COR-L47 (cell line): ENCODE measurements at places on chromosomes 2 and 18.
A peak's percentile ranks its signal among the peaks of the same experiment; 100 is the strongest.

DNA sequence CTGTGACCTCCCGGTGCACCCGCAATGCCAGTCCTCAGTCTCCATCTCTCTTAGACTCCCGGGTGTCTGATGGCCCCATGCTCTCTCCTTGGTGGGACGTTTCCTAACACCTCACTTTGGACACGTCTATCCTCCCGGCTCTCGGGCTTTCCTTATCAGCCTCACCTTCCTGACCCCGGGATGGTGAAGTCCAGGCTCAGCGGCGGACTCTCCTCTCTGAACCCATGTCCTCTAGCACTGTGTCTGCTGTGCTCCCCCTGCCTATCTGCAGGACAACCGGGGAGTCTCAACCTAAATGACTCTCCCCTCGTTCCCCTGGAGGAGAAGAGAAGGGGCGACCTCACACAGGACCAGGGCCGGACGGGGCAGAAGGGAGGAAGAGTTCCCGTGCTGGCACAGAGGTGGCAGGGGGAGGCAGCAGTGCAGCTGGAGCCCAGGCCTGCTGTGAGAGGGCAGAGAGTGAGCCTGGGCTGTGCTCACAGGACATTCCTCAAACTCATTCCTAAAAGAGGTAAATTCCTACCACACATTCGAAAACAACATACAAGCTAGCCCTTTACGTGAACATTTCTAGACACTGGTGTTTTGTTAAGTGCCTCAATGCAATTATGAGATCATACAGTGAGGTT, 41.9 kb downstream of the MBP start:
- DNase-seq: peak; percentile 71

GRCh38 chr2:216366777-216367471, 5.4 kb downstream of the MARCHF4 start:
- no peak for DNase-seq

- DNase-seq: no peak
Measured at GRCh38 chr18:35524226-35524625, 26.5 kb upstream of the INO80C start.

DNA sequence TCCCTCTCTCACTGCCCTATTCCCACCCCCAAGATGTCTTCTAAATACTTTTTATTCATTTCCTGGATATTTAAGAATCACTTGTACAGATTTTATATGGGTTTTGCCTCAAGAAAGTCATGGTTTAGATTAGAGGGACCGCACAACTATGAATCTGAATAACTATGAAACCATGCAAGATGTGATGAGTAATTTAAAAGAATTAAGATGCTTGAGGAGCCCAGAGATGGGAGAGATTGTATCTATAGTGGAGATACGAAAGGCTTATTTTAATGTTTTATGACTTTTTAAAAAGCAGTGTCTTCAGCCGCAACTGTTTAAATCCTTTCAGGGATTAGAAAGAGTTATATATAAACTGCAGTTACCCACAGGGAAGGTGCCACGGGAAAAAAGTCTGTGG, 324.1 kb downstream of the LPIN1 start:
- DNase-seq: no peak

GRCh38 chr2:41967476-41968181, 80.2 kb upstream of the PKDCC start:
- DNase-seq: no peak
